ENCODE measurements at places on chromosomes 16 and 17.

DNA sequence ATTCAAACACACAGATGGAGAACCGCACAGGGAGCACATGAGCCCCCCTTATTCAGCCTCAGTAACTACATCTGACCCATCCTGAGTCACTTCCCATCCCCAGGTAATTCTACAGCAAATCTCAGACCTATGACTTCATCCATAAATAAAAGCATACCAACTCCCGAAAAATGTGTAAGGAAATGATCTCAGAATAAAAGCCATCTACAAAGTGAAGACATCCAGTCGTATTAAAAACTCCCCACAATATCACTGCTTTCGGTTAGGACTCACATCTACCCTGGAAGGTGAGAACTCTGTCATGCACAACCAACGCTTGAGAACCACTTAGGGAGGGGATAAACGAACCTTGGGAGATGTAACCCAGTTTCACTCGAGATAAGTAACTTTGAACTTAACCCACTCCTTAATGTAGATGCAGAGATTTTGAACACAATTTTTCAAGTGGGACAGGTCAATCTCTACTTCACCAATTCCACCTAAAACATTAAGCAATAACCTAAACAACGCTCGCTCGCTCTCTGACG, 1.3 kb downstream of the USP36 start:
- DNase-seq: no peak

GRCh38 chr17:80731323-80731722, 186.7 kb downstream of the RPTOR start:
- no peak for DNase-seq

DNA sequence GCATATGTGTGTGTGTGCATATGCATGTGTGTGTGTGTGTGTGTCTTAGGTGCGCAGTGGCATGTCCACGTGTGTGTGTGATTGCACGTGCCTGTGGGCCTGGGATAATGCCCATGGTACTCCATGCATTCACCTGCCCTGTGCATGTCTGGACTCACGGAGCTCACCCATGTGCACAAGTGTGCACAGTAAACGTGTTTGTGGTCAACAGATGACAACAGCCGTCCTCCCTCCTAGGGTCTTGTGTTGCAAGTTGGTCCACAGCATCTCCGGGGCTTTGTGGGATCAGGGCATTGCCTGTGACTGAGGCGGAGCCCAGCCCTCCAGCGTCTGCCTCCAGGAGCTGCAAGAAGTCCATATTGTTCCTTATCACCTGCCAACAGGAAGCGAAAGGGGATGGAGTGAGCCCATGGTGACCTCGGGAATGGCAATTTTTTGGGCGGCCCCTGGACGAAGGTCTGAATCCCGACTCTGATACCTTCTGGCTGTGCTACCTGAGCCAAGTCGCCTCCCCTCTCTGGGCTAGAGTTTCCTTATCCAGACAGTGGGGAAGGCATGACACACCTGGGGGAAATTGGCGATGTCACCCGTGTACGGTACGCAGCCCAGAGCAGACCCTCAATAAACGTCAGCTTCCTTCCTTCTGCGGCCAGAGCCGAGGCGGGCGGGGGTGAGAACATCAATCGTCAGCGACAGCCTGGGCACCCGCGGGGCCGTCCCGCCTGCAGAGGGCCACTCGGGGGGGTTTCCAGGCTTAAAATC, 47.6 kb downstream of the IL21R start:
- DNase-seq: no peak

GRCh38 chr17:78526231-78527025, 50.8 kb downstream of the DNAH17 start:
- DNase-seq: no peak

- DNase-seq: no peak
Observed at GRCh38 chr17:5785338-5785737, 201.0 kb upstream of the NLRP1 start.

- no peak for DNase-seq
Observed at GRCh38 chr16:65934443-65934842, 432.0 kb upstream of the CDH5 start.

GRCh38 chr17:2140683-2141082, 85.8 kb downstream of the HIC1 start:
- DNase-seq: no peak

- DNase-seq: no peak
Observed at GRCh38 chr16:67965668-67966548, 2.5 kb downstream of the SLC12A4 start.
